Smooth muscle cell of the pulmonary artery (primary cell): ENCODE measurements at places on chromosomes 5 and 9. TPM values are rescaled to one million over a fixed set of nuclear protein-coding genes. Genes with fewer than 3 reads are reported as not detected.

TMEM232 gene
- 0.79 and 3.3 TPM in 2 replicates for total RNA-seq

FKTN gene
- 23.4 and 28.3 TPM in 2 replicates for total RNA-seq

ADAMTS16 gene
- total RNA-seq: not detected in 2 replicates

HK3 gene
- not detected in 2 replicates for total RNA-seq

OTULINL gene
- 0.46 and 1.0 TPM in 2 replicates for total RNA-seq
